Activated CD8-positive, alpha-beta memory T cell treated with anti-CD3 and anti-CD28 coated beads for 1 hour (primary cell): ENCODE measurements at places on chromosomes 3 and 15.

DNA sequence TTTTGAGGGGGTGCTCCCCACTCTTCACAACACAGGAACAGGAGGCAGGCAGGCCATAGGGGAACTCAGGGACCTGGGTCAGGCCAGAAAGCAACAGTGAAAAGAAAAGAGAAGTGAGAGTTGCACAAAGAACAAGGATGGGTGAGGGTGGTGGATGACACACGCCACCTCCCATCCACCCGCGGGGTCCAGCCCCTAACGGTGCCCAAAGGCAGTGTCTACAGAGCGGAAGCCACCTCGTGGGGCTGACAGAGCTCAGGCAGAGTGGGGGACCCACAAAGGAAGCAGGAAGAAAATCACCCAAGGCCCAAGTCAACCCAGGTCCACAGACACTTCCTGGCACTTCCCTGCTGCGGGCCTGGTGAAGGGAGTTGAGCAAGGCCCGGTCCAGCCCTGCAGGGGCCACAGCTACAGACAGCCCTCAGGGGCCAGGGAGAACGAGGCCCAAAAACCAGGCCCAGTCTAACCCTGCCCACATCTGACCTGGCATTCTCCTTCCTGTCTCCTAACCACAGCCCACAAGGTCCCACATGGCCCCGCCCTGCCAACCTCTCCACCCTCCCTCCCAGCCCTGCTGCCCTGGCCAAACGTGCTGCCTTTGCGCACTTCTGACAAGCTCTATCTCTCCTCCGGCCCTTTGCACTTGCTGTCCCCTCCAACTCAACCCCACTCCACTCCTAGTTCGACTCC, 5.9 kb downstream of the NUP210 start:
- peak; percentile 40 for DNase-seq

DNA sequence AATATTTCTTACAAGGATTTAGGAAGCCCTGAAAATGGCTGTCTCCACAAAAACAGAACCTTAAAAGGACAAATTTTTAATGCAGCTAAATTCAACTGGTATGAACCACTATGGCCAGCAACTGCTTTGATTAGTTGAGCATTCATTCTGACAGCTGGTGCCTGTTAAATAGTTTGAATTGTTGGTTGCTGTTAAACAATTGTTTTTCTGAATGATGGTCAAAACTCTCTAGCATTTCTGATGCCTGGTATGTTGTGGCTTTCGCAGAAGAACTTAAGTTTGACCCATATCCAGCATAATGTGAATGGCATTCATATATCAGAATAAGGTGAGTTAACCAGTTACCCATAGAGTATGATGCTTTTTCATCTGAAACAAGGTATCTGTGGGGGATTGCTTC, 138.4 kb downstream of the MEIS2 start:
- DNase-seq: no peak

DNA sequence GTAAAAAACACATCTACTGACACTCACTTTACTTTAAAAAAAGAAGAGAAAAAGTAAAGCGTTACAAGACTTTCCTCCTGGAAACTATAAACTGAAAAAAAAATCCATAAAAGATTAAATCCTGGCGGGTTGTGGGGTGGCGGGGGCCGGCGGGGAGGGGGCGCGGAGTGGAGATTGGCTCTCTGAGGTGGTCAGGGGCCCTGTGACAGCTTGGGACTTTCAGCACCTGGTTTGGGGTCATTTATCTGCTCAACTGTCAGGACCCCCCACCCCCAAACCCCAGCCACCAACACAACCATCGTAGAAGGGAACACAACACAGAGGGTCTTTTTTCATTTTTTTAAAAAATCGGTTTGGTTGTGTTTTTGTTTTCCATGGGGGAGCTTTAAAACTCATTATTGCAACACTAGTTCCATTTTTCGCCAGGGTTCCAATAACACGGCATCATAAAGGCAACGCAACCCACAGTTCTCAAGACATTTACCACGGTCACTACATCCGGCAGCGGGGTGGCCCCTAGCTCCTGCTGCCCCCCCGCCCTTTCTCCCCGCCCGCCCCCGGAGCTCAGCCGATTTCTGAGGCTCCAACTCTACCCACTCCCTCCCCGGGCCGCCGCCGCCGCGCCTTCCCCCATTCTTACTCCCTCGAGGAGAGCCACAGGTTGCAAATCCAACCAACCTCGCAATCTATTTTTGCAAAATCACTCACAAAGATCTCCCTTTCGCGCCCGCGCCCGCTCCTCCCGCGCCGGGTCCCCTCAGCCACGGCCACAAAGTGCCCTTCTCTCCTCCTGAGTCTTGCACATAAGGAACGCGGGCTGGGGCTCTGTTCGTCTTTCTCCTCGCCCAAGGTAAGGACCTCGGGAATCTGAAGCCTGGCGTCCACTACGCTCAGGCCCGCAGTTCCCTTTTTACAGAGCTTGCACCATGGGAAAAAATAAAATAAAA, 1.8 kb downstream of the BCL6 start:
- DNase-seq: peak; percentile 27

DNA sequence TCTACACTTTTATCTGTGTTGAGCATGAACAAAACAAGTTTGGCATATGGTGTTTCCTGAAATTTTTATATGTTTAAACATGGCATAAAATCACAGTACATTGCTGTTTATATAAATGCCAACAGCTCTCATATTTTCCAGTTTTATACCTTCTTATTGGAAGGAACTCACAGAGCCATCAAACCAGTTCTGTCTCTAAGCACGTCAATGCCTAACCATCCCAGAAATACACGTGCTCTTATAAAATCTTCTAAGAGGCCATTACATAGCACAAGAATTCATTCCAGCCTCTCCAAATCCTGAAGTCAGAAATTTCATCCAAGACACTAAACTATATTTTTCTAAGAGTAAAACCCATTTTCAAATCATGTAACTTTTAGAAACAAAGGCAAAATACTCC, 20.8 kb downstream of the SLC9A9 start:
- no peak for DNase-seq

DNA sequence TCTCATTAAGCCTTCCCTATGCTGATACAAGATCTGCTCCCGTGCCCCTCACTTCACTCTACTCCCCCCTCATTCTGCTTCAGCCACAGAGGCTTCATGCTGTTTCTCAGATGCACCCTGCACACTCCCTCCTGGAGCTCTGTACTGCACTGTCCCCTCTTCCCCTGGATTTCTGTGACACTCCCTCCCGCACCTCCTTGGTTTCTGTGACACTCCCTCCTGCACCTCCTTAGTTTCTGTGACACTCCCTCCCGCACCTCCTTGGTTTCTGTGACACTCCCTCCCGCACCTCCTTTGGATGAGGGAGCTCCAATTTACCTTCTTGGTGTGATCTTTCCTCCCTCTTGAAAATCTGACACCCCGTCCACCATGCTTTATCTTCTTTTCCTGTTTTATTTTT, 28.2 kb downstream of the BDH1 start:
- DNase-seq: no peak

- no peak for DNase-seq
Observed at GRCh38 chr15:34769711-34770110, 14.9 kb upstream of the GJD2 start.

DNA sequence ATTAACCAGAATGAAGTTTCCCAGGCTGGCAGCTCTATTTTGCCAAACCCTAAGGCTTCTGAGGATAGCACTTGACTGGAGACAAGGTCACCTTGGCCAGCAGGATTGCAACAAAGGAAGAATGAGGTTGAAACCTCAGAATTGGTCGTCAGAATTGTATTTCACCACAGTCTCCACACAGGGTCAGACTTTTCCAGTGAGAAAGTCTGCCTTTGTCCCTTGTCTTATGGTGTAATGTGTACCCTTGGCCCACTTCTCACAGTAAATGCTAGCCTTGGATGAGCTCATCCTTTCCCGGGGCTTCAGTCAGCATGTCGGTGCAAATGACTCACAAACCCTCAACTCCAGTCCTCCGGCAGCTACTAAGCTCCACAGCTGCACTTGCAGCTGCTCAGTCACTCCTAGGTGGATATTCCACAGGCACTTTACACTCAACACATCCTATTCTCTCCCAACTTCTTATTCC, 19.7 kb downstream of the SSR3 start:
- DNase-seq: no peak

- no peak for DNase-seq
Observed at GRCh38 chr15:81299630-81300273, 24.2 kb downstream of the STARD5 start.

DNA sequence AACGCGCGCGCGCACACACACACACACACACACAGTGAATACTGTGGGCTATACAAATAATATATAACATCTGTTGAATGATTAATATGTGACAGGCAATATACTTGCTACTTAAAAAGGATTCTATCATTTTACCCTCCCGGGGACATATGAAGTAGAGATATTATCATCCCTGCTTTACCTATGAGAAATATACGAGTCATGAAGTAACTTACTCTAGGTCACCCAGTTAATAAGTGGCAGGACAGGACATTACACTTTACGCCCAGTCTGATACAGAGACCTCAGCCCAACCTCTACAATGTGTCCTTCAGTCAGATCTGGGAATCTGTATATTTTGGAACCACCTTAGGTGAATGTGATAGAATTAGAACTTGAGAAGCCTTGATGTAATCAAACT, 55.4 kb downstream of the CCDC54 start:
- DNase-seq: no peak

GRCh38 chr3:180018543-180018942, 18.2 kb downstream of the PEX5L start:
- DNase-seq: no peak

DNA sequence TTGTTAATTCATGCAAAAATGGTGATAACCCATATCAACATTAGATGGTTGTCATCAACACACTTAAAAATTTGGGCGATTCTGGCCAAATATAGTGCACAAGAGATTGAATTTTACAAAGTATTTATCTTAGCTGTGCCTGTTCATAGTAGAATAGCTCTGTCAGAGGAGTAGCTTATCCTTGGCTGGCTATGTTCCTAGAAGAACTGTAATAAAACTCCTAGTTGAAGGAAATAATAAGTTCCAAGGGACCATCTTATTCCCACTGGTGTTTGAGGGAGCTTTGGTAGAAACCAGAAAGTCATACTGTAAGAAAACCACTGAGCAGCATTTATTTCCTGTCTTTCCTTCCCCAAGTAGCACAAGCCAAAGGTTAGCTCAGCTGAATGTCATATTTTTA, 201.8 kb downstream of the GRM7 start:
- DNase-seq: no peak

GRCh38 chr3:183653209-183654064, 18.0 kb downstream of the KLHL24 start:
- DNase-seq: no peak

- DNase-seq: no peak
Observed at GRCh38 chr3:101235048-101235447, 85.3 kb downstream of the IMPG2 start.

- peak; percentile 50 for DNase-seq
Observed at GRCh38 chr3:187679638-187680396, 9.6 kb upstream of the SST start.

DNA sequence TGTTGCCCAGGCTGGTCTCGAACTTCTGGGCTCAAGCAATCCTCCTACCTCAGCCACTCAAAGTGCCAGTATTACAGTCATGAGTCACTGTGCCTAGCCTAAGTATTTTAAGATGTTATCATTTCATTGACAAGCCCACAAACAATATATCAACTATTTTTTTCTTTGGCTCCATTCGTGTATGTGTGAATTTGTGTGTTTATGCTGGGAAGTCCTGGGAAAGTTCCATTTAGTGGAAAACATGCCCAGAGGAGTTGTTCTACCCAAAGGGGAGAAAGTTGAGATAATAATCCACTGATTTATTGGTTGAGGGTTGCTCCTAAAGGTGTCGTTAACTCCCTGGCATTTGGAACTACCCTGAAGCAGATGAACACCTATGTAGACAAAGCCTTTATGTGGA, 58.8 kb downstream of the KIF9 start:
- DNase-seq: no peak

- no peak for DNase-seq
Observed at GRCh38 chr15:95832668-95833067, 497.8 kb upstream of the NR2F2 start.

GRCh38 chr3:29612536-29612935, 331.7 kb downstream of the RBMS3 start:
- no peak for DNase-seq
